ENCODE measurements at places on chromosomes 6 and 20.

DNA sequence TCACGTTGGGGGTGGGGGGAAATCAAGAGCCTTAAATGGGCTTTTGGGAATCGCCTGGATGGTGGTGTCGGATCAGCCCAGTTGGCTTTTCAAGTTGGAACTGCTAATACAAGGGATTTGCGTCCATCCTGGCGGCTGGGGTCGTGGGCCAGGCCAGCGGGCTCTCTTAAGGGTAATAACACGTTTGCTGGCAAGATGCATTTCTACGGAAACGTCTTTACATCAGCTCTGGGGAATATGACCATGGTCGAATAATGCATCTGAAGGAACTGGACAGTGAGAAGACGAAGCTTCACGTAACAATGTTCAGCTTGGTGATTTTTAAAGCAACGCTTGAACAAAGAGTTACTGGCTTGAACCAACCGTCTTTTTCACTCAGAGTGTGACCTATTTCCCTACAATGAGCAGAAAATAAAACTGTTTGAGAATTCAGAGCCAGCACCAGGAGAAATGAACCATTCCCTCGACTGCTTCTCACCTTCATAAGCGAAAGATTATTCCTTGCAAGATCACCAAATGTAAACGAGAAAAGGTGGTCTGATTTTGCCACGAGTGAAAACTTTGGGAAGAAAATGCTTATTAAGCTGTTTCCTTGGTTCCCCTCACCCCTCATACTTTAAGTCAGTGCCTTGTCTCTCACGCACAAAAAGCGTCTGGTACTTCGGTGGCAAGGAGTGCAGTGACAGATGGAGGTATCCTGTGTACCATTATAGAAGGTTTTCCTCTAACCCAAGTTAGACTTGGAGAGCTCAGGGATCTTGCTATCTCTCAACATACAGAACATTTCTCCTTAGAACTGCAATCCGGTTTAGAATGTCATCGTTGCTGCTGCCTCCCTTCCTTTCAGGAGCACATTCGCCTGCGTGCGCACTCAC lies 1.4 kb upstream of the MARCKS start:
- DNase-seq, result peak; percentile 24

DNA sequence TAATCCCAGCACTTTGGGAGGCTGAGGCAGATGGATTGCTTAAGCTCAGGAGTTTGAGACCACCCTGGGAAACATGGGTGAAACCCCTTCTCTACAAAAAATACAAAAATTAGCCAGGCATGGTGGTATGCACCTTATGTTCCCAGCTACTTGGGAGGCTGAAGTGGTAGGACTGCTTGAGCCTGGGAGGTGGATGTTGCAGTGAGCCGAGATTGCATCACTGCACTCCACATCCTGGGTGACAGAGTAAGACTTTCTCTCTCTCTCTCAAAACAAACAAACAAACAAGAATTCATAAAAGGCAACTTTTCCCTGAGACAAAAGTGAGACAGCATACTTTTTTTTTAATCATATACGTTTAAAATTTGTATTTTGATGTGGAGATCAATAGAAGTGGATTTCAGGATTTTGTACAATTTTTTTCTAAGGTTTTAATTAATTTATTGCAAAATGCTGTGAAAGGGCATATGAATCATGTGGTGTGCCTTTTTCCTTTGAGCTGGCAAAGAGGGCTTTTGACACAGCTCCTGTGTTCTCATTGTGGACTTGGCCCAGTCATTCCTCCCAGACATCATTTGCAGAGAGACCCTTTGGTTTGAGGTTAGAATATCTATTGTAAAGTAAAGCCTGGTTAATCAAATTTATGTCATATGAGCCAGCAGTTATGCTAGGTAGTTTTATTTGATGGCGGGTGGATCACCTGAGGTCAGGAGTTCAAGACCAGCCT lies 77.1 kb downstream of the TULP4 start:
- DNase-seq, result no peak

- DNase-seq, result no peak
These were observed 54.1 kb downstream of the WASF1 start for GRCh38 chr6:110125361-110125760.

DNA sequence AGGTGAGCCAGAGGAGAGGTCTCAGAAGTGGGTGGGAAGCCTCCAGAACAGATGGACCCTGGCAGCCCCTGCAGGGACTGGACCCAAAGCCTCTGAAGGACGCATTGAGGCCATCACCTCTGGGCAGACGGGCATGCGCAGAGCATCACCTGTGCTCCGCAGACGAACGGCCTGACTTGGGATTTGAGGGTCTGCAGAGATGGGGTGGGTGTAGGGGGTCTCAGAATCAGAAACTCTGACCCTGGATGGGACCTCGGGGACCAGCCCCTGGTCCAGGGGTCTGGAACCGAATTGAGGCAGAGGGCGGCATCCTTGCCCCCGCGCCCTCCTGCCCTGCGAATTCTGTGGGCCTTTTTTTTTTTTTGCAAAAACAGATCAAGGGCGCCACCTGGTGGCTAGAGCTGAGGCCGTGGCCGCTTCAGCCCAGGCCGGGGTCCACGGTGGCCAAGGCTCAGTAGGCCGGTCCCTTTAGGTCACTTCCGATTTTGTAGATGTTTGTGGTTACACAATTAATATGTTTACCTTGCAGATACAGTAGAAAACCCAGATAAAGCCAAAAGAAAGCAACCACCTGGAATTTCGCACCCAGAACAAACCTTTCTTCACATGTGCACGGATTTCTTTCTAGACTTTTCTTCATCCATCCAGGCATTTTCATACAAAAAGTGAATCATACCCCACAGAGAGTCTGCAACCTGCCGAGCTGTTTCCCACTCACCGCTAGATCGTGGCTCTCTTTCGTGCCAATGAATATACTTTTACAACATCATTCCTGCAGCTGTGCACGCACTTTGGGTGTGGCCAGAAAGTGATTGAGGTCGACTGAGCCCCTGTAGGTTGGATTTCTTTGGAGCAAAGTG lies 25.9 kb downstream of the ZBP1 start:
- peak; percentile 61 for DNase-seq

GRCh38 chr6:10391799-10392198 lies 23.1 kb downstream of the TFAP2A start:
- DNase-seq, result no peak

- DNase-seq, result peak; percentile 35
These were observed 2.8 kb upstream of the HTR1B start for GRCh38 chr6:77466055-77466450.

DNA sequence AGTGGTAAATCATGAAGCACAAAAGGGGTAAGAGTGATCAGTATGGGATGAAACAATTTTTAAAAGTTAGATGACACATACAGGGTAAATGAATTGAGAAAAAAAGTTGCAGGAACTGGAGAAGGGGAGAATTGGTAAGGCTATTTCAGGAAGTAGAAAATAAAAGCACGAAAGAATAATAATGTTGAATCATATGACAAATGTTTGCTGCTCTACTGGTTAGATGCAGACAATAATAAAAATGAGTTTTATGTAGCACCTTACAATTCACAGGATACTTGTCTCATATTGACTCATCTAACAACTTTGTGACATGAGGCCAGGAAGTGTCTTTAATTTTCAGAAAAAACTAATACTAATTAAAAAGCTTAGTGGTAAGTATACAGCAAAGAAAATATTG lies 566.5 kb upstream of the MARCKS start:
- no peak for DNase-seq

DNA sequence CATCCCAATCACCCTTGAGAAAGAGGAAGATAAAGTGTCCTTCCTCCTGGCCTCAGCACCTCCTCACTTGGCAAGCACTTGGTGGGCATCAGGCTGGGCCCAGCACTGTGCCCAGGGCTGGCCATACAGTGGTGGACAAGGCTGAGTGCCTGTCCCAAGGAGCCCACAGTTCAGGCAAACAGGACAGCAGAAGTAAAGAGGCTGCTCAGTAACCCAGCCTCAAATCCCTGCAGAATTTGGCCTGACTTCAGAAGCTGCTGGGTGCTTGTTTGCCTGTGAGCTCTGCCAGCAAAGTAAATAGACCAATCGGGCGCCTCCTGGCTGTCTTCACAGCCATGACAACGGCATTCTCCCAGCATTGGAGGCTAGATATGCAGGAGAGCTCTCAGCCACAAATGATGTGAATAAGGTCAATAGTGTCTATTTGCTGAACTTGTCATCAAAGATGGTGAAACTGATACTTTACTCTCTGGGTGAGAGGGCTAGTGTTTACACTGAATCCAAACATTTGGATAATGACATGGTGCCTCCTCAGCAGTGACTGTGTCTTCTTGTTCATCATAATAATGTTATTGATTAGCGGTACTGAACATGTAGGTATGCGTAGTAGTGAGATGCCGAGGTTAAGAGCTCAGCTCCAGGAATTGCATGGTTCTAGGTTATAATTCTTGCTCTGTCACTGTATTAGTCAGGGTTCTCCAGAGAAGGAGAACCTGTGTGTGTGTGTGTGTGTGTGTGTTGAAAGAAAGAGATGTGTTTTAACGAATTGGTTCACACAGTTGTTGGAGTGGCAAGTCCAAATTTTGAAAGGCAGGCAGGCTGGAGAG lies 36.9 kb upstream of the FANCE start:
- peak; percentile 34 for DNase-seq

GRCh38 chr6:123295672-123296071 lies 299.6 kb downstream of the CLVS2 start:
- no peak for DNase-seq

GRCh38 chr20:56924292-56925081 lies 295.4 kb downstream of the TFAP2C start:
- DNase-seq, result no peak

GRCh38 chr6:137999815-138000214 lies 107.4 kb downstream of the PERP start:
- no peak for DNase-seq
